ENCODE measurements at places on chromosomes 12 and 14. TPM values are rescaled to one million over a fixed set of nuclear protein-coding genes. Genes with fewer than 3 reads are reported as not detected.

The CFAP54 gene
- total RNA-seq, result 0.14 TPM

The CYP27B1 gene
- 5.8 TPM for total RNA-seq

The CABP1 gene
- 0.12 TPM for total RNA-seq

The TPH2 gene
- not detected for total RNA-seq

The OTOGL gene
- total RNA-seq, result 0.76 TPM

DNA sequence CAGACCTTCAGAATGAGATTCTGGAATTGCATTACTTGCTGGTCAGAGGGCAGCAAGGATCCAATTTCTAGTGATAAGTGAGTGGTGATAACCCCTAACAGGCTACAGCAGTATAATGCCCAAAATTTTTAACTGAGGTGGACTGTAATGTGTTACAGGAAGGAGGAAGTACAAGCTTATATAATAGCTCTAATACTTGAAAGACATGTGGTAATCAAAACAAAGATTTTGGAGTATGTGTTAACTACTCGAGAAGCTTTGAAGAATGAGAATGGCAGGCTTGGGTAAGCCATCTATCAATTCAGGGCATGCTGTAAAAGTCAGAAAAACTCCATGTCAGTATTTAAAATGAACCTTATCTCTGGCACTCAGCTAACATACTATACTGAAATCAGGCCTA is 70.5 kb downstream of the ANKS1B start:
- H3K4me1 ChIP-seq, result no peaks in the 10 kb centered on the region
- H3K27ac ChIP-seq, result no peak overlapping the region
- no peaks in the 10 kb centered on the region for H3K36me3 ChIP-seq
- DNase-seq, result no peak
- no peaks in the 10 kb centered on the region for H3K27me3 ChIP-seq

- H3K27ac ChIP-seq, result no peak overlapping the region
- H3K36me3 ChIP-seq, result no peaks in the 10 kb centered on the region
- DNase-seq, result no peak
- H3K27me3 ChIP-seq, result no peaks in the 10 kb centered on the region
- no peaks in the 10 kb centered on the region for H3K4me1 ChIP-seq
These were observed 49.0 kb upstream of the MSRB3 start for GRCh38 chr12:65229441-65229840.

DNA sequence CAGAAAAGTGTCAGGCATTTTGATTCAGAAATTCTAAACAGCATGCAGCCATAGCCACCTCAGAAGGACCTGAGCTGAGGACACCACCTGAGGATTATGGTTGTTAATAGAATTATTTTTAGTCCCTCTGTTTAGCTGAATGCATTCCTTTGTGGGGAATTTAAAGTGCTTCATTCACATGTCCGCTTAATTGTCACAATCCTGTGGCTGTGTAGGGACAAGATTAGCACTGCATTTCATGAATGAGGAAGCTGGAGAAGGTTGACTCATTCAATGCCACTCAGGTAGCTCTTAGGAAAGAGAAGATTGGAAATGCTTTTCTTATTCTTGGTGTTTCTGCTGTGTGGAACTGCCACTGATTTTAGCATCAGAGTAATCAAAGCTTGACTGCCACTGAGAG is 42.0 kb upstream of the KRR1 start:
- no peak overlapping the region for H3K4me3 ChIP-seq
- H3K27me3 ChIP-seq, result no peaks in the 10 kb centered on the region
- DNase-seq, result no peak
- H3K36me3 ChIP-seq, result no peaks in the 10 kb centered on the region

DNA sequence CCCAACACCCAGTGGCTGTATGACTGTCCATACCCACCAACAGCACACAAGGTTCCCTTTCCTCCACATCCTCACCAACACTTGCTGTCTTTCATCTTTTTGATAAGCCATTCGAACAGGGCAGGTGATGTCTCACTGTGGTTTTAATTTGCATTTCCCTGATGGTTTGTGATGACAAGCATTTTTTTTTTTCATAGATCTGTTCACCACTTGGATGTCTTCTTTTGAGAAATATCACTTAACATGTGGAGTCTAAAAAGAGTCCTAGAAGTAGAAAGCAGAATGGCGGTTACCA is 198.1 kb upstream of the DIO3 start:
- H3K27me3 ChIP-seq, result no peaks in the 10 kb centered on the region
- no peak overlapping the region for H3K4me3 ChIP-seq
- no peak for DNase-seq
- H3K4me1 ChIP-seq, result no peaks in the 10 kb centered on the region
- no peak overlapping the region for H3K27ac ChIP-seq

DNA sequence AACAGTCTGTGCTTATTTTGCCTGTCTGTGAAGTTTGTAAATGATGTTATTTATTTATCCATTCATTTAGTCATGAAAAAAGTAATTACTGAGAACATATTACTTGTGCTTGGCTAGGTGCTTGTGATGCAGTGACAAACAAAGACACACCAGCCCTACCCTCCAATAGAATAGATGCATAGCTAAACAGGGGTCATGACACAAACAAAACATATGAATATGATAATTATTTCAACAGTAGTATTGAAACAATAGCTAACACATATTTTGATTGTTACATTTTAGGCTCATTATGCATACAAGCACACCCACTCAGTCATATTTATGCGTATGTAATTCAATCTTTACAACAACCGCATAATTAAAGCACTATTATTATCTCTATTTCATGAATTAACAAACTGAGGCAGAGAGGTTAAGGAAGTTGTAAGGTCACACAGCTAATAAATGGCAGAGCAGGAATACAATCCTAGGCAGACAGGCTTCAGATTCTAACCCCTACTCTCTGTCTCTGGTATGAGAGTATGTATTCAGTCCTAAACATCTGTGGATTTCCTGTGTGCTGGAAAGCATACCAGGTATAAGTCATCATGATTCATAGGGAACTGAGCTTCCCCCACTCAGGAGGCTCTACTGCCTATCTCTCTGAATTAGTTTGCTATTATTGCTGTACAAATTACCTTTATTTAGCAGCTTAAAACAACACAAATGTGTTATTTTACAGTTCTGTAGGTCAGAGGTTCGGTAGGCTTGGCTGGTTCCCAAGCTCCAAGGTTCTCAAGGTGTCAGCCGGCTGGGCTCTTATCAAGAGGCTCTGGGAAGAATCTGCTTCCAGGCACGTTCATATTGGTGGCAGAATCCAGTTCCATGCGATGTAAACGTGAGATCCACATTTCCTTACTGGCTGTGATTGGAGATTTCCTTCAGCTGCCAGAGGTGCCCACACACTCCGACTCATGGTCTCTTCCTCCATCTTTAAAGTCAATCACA is 509.4 kb downstream of the GALC start:
- no peak overlapping the region for H3K27ac ChIP-seq
- no peaks in the 10 kb centered on the region for H3K27me3 ChIP-seq
- no peaks in the 10 kb centered on the region for H3K4me1 ChIP-seq
- H3K4me3 ChIP-seq, result no peak overlapping the region

GRCh38 chr12:42511656-42512055 is 77.9 kb downstream of the PRICKLE1 start:
- no peaks in the 10 kb centered on the region for H3K36me3 ChIP-seq
- no peaks in the 10 kb centered on the region for H3K4me1 ChIP-seq
- H3K27ac ChIP-seq, result no peak overlapping the region

- no peak overlapping the region for H3K27ac ChIP-seq
- no peaks in the 10 kb centered on the region for H3K4me1 ChIP-seq
- peaks cover 20% of the 10 kb centered on the region for H3K36me3 ChIP-seq
- H3K4me3 ChIP-seq, result no peak overlapping the region
These were observed 22.5 kb downstream of the MRPS35 start for GRCh38 chr12:27733052-27733656.

DNA sequence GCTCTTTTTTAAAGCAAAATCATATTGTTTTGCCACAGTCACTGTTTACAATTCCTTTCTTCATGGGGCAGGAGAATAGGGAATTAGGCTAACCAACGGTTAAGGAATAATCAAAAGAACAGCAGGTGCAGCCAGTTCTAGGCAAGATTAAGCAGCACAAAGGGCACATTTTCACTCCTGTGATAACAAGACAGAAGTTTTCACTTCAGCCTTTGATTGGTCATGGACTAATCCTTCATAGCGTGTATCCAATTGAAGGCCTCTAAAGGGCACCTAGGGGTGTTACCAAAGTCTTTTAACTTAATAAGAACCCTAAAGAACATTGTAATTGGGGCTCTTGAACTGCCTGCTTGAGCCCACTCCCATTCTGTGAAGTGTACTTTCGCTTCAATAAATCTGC is 206.9 kb upstream of the AMIGO2 start:
- H3K4me1 ChIP-seq, result peaks cover 3% of the 10 kb centered on the region
- no peak overlapping the region for H3K4me3 ChIP-seq
- no peak for DNase-seq
- H3K27ac ChIP-seq, result no peak overlapping the region
- H3K27me3 ChIP-seq, result no peaks in the 10 kb centered on the region

GRCh38 chr12:79371226-79371625 is 319.5 kb downstream of the PAWR start:
- H3K27ac ChIP-seq, result no peak overlapping the region
- H3K4me3 ChIP-seq, result no peak overlapping the region
- no peaks in the 10 kb centered on the region for H3K36me3 ChIP-seq
- no peaks in the 10 kb centered on the region for H3K4me1 ChIP-seq
- no peaks in the 10 kb centered on the region for H3K27me3 ChIP-seq

GRCh38 chr12:110280392-110280778 is 662 bp upstream of the ATP2A2 start:
- peak overlapping the region; percentile 88 for H3K4me3 ChIP-seq
- DNase-seq, result peak; percentile 72

GRCh38 chr12:120539303-120539702 is 5.1 kb downstream of the RNF10 start:
- no peaks in the 10 kb centered on the region for H3K36me3 ChIP-seq
- peaks cover 58% of the 10 kb centered on the region for H3K4me1 ChIP-seq
- no peak overlapping the region for H3K4me3 ChIP-seq
- H3K27ac ChIP-seq, result peak overlapping the region; percentile 51

GRCh38 chr12:108267450-108267849 is 71.7 kb downstream of the CMKLR1 start:
- DNase-seq, result no peak
- H3K27me3 ChIP-seq, result no peaks in the 10 kb centered on the region
- H3K36me3 ChIP-seq, result no peaks in the 10 kb centered on the region
- no peak overlapping the region for H3K4me3 ChIP-seq

DNA sequence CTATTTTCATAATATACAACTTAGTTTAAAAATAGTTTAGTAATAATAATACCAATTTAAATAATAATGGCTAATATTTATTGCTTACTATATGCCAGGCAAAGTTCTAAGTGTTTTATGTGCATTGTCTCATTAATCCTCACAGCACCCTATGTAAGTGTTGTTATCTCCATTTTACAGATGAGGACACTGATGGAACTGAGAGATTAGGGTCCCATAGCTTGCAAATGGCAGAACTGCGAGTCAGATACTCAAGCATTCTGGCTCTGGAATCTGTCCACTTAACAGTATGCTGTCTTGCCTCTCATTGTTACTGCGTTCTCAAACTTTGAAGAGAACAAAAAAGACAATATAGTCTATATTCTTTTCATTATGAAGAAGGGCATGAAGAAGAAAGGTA is 19.0 kb downstream of the AP5M1 start:
- no peaks in the 10 kb centered on the region for H3K27me3 ChIP-seq
- H3K27ac ChIP-seq, result no peak overlapping the region
- no peaks in the 10 kb centered on the region for H3K36me3 ChIP-seq
- no peaks in the 10 kb centered on the region for H3K4me1 ChIP-seq
- no peak overlapping the region for H3K4me3 ChIP-seq

- no peaks in the 10 kb centered on the region for H3K4me1 ChIP-seq
- H3K36me3 ChIP-seq, result peaks cover 16% of the 10 kb centered on the region
- H3K27me3 ChIP-seq, result no peaks in the 10 kb centered on the region
- H3K27ac ChIP-seq, result no peak overlapping the region
- H3K4me3 ChIP-seq, result no peak overlapping the region
These were observed 13.4 kb downstream of the ANKRD13A start for GRCh38 chr12:110012659-110013058.

GRCh38 chr12:110638796-110639195 is 24.9 kb downstream of the TCTN1 start:
- no peaks in the 10 kb centered on the region for H3K36me3 ChIP-seq
- DNase-seq, result no peak
- H3K27me3 ChIP-seq, result no peaks in the 10 kb centered on the region
- H3K4me3 ChIP-seq, result no peak overlapping the region
- no peaks in the 10 kb centered on the region for H3K4me1 ChIP-seq
- H3K27ac ChIP-seq, result no peak overlapping the region

DNA sequence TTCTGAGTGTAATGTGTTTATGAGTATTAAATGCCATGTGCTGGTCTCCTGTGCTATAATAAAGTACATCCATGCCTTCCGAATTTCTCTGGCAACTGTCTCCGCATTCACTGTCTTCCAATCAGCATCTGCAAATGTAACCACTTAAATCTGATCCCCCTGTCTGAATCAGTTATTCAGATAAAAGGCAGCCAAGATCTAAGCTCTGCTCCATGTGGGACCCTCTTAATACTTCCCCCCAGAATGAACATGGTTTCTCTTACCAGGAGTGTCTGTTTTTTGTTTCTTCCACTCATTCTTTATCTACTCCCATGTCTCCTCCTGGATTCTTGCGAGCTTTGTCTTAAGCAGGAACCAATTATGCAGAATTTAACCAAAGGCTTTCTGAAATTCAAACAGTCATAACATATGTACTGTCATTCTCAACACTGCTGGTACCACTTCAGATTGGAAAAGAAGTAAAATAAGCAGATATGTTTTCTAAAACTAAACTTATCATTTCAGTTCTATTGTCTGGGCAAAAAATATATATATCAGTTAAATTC is 996.7 kb upstream of the FLRT2 start:
- H3K27me3 ChIP-seq, result no peaks in the 10 kb centered on the region
- no peak overlapping the region for H3K27ac ChIP-seq
- no peaks in the 10 kb centered on the region for H3K4me1 ChIP-seq

DNA sequence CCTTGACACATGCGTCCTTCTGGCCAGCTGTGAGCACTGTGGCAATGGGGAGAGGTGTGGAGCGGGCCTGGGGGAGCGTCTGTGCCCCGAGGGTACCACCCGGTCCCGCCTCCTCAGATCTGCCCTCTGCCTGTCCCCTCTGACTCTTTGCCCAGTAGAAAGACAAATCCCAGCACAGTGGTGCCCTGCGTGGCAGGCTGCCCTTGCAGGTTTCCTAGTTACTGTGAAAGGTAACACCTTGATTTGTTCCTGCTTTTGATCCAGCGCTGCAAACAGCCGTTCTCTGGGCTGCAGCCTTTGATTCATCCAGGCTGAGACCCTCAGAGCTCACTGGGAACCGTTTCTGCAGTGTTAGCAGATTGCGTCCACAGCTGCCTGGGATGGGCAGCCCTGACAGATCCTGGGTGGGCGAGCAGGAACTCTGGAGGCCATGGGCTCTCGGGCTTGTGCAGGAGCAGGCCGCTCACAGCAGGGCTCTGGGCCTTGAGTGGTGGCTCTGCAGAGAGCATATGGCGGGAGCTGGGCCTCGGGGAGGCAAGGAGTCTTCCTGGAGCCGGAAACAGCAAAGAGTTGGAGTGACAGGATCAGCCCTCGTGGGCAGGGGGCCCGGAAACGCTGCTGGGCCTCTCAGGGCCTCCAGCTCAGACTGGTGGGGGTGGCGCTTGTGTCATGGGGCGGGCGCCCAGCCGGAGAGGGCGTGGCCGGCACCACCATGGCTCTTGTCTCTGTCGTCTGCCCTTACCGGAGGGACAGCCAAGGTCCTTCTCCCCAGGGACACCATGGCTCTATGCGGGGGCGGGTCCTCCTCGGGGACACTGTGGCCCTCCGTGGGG is 16.6 kb downstream of the FBRSL1 start:
- H3K4me1 ChIP-seq, result peaks cover 53% of the 10 kb centered on the region
- H3K4me3 ChIP-seq, result no peak overlapping the region
- peak; percentile 85 for DNase-seq
- peak overlapping the region; percentile 22 for H3K27ac ChIP-seq
- H3K27me3 ChIP-seq, result no peaks in the 10 kb centered on the region

- no peak for DNase-seq
- H3K36me3 ChIP-seq, result no peaks in the 10 kb centered on the region
- H3K27ac ChIP-seq, result no peak overlapping the region
- H3K4me1 ChIP-seq, result no peaks in the 10 kb centered on the region
- H3K27me3 ChIP-seq, result no peaks in the 10 kb centered on the region
These were observed 159.9 kb upstream of the PARP11 start for GRCh38 chr12:4032924-4033615.
